COLO829 (cell line): ENCODE measurements at places on chromosomes 7 and 10.

DNA sequence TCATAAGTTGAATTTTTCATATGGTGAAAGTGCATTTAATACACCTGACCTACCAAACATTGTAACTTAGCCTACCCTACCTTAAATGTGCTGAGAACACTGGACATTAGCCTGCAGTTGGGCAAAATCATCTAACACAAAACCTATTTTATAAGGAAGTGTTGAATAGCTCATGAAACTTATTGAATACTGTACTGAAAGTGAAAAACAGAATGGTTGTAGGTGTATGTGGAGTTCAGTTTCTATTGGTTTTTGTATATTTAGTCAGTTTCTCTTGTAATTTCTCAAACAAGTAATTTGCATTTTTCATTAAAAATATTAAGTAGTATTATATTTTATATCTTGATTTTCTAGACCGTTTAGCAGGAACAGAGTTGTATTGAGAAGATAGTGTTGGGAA is 15.3 kb downstream of the CCDC7 start:
- no peak for DNase-seq

GRCh38 chr10:66836771-66837170 is 89.1 kb upstream of the LRRTM3 start:
- no peak for DNase-seq

GRCh38 chr7:64174941-64175340 is 32.1 kb upstream of the ZNF735 start:
- DNase-seq = no peak

- DNase-seq = no peak
Measured at GRCh38 chr10:83934062-83934461, 205.2 kb upstream of the GHITM start.

GRCh38 chr7:82975811-82976468 is 186.7 kb downstream of the PCLO start:
- no peak for DNase-seq

DNA sequence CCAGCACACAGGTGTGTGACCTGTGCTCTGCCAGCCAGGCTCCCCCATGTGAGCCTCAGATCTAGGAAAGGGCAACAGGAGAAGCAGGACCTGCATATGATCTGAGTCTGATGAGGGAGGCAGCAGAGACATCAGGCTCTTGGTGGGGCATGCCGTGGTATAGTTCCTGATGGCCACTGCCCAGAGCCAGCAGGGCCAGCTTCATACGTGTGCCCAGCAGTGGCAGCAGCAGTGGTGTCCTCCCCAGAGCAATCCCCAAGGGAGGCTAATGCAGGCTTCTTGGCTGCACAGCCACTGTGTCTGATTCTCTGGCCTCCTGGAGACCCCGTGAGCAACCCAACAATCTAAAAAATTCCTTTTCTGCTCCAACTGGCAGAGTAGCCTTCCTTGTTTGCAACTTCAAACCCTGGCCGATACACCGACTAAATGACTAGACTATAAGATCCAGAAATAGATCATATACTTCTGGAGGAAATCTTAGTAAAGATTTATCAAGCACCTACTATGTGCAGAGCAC is 230.6 kb upstream of the ZMIZ1 start:
- DNase-seq = no peak
